ENCODE measurements at places on chromosomes 2 and 18. TPM values are rescaled to one million over a fixed set of nuclear protein-coding genes. Genes with fewer than 3 reads are reported as not detected.

GRCh38 chr18:62933261-62933887 lies 218.0 kb downstream of the PHLPP1 start:
- no peak for DNase-seq

The INPP5D gene
- total RNA-seq = 184 TPM

The CD302 gene
- 3.0 TPM for total RNA-seq

The PARD6G gene
- 1.1 TPM for total RNA-seq

Data from T-helper 17 cell (primary cell).